ENCODE measurements at places on chromosomes 7 and 10. TPM values are rescaled to one million over a fixed set of nuclear protein-coding genes. Genes with fewer than 3 reads are reported as not detected.

- no peak for DNase-seq
These were observed 1.3 kb downstream of the MBLAC1 start for GRCh38 chr7:100127866-100128636.

DNA sequence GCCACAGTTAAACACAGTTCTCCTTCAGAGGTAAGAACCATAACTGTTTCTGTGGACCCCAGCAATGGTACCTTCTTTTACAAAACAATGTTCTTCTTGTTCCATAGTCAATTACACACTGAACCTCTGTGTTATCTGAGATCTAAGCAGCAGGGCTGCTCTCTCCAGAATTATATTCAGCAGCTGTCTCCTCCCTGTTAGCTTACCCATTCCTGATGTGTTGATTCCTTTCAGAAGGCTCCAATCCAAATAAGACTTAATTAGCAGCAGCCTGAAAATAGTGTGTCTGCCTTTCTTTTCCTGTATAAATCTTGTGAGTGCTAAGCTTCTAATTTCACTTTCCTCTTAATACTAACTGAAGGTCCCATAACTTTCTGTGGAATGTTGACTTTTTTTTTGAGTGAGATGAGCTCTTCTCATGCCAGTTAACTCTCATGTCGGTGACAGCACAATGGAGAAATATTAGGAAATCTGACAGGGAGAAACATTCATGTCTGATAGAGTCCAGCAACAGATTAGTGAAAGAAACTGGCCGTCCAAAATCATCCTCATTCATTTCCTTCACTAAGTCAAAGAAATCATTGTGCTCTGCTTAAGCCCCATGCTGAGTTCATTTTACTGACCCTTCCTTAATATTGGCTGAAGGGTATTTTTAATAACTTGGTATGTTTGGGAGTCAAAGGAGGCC, 226.5 kb downstream of the PRKG1 start:
- DNase-seq = no peak

DNA sequence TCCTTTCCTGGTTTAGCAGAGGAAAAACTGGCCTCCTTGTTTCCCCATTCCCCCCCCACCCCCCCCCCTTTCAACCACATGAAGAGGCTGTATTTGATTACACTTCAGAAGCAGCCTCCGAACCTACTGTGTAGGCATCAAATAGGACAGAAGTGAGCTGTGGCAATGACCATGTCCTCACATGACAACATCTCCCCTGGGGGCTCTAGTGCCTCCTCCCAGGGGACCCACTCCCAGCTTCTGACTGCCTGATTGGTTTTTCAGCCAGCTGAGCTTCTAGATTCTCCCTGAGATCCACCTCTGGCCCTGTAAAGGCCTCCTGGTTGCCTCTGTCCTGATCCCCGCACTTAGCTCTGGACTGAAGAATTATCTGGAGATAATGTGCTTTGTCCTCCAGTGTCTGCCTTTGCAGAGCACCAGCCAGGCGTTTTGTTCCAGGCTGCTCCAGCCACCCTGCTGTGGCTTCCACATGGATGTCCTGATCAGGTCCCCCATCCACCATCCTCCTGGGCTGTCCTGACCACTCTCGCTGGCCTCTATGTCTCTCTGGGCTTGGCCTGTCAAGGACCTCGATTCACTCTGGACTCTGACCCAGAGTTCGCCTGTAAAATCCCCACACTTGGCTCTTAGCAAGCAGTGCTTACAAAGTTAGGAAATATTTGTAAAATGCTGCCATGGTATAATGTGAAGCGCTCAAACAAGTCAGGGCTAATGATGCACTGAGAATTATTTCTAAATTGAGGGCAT, 42.4 kb upstream of the TOMM7 start:
- DNase-seq = peak; percentile 21

GRCh38 chr10:124184208-124184830, 90.9 kb upstream of the CHST15 start:
- DNase-seq = no peak

DNA sequence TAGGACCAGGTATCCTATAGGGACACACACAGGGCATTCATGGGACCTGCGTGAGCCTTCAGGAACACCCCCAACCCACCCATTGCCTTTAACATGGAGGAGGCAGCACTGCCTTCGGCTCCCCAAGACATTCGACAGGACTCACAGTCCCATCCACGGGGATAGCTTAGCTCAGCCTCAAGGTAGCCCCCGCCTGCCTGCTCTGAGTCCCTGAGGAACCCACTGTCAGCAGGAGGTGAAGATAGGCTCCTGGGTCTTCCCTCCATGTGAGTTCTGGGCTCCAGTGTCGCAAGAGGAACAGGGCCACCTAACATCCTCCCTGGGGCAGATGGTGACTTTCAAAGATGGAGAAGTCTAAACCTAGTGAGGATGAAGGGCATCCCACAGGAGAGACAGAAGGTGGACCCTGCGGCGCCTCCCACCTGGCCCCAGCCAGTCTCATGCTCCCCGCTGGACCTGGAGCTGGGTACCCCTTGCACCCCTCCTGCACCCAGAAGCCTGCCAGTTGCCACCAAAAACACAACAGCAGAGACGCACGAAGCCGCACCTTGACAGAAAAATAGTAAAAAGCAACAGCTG, 4.9 kb upstream of the ADIRF start:
- no peak for DNase-seq

DNA sequence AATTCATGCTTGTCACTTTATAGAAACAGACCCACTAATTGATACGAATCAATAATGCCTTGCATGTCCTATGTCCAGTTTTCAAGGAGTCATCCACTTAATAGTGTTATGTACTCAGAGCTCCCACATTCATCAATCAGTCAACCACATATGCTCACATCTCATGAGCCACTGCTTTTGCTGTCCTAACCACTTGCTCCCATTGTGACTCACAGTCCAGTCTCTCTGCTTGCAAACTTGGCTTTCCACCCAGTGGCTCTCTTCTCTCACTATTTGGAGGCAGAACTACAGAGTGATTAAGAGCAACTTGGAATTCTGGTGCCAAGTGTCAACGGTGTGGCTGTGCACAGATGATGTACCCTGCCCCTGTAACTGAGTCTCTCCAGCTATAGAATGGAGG, 166.0 kb downstream of the SNX13 start:
- no peak for DNase-seq

GRCh38 chr7:38659931-38660330, 28.8 kb upstream of the AMPH start:
- no peak for DNase-seq

DNA sequence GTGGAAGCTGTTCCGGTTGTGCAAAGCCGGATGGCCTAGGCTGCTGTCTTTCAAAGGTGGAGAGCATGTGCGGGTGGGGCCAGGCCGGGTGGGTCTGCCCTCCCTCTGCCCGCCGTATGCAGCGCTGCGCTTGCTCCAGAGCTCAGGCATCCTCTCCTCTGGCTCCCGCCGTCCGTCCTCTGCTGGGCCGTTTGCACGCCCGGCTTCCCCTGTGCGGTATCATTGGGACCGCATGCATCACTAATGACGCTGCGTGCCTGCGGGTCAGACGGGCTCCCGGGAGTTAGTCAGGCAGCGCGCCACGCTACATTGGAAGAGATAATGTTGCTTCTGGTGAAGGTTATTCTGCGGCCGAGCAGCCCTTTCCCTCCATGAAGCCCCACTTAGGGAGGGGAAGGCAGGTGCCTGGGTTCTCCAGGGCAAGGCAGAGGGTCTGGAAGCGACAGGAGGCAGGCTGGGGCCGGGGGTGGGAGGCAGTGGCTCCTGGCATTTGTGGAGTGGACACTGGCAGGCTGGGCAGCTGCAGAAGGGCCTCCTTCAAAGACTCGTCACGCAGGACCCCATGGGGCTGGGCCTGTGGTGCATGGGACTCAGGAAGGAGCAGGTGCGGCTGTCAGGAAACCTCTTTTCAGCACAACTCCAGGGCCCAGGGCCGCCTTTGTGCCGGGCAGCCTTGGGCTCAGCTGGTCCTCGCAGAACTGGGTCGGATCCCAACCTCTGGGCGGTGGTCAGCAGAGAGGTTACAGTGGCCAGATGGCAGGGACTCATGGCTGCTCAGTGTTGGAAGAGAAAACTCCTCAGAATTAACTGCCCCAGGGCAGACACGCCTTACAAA, 318.5 kb downstream of the WDR37 start:
- DNase-seq = no peak

DNA sequence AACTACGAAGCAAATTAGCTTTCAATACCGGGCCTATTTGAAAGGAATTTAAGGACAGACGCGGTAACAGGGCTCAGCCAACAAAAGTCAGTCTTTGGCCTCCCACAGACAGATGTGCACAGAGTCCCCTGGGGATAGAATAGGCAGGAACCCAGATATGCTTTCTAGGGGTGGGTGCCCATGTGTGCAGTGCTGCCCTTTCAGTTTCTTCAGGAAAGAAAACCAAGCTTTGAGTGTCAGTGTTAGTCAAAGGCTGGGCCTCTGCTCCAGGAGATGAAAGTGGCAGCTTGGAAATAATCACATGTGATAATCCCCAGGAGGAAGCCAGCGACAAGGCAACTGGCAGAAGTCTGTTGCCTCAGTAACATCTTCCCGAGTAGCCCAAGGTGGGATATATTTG, 43.8 kb upstream of the CSTF2T start:
- no peak for DNase-seq

GRCh38 chr10:59655309-59655708, 54.3 kb downstream of the SLC16A9 start:
- no peak for DNase-seq

- DNase-seq = no peak
These were observed 187.2 kb upstream of the SH2B2 start for GRCh38 chr7:102099474-102099873.

- DNase-seq = no peak
These were observed 121.2 kb downstream of the UBE2H start for GRCh38 chr7:129831424-129832058.

GRCh38 chr10:36675458-36675880, 449.9 kb upstream of the ANKRD30A start:
- DNase-seq = no peak

DNA sequence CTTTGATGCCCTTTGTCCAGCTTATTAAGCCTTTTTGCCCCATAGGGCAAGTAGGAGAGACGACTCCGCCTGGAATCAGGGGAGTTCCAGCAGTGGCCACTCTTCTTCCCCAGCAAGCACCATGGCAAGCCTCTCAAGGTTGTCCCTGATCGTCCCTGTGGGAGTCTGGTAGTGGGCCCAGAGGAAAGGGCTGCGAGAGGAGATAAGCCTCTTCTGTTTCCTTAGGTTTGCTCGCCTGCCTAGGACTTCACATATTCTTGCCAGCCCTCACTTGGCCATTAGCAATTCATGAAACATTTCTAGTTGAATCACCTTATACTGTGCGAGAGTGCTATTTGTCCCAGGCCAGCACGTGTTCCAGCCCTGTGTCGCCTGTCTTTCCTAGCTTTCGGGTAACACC, 47.8 kb upstream of the CPN1 start:
- DNase-seq = peak; percentile 55

DNA sequence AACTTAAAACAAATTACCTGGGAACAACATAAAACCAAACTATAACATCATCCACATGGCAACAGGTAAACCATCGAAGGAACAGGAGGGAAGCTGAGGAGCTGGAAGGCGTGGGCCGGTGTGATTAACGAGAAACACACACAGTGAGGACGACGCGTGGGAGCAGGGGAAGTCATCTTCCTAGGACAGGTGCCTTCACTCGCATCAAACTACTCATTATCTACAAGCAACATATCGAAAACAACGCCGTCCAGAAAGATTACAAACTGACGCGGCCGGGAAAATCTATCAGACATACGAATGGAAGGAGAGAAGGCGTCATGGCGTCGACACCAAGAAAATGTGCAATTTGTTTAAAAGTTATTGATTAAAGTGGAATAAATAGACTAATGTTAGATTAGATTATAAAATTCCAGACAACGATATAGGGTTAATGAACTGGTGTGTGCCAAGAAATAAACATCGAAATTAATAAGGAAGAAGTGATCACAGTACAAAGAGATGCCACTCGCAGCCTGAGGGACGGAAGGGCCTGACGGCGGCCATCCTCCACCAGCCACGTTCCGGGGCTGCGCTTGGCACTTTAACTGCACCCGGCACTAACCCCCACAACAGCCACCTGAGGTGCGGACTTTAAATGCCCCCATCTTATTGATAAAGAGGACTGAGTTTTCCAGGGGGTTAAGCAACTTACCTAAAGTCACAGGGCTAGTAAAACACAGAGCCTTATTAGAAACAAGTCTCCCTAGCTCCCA, 581.7 kb downstream of the DNAJB6 start:
- no peak for DNase-seq

GRCh38 chr7:28318101-28318762, 94.1 kb upstream of the CREB5 start:
- no peak for DNase-seq

- DNase-seq = no peak
These were observed 114.8 kb upstream of the DIP2C start for GRCh38 chr10:804191-804781.

DNA sequence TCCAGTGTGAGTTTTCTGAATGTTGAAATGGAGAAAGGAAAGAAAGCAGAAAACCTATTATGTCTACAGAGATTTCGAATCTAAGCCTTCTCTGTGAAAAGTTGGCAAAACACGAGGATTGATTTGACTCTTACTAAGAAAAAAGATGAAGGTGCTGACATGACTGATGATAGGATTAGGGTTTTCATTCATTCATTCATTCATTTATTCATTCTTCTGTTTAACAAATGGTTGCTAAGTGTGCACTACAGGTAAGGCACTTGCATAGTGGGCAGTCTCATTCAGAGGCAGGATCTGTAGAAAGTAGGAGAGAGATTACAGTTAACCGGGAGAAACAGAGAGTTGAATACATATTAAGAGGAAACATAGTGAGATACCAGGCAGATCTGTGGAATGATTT, 137.1 kb downstream of the ZNF365 start:
- no peak for DNase-seq

DNA sequence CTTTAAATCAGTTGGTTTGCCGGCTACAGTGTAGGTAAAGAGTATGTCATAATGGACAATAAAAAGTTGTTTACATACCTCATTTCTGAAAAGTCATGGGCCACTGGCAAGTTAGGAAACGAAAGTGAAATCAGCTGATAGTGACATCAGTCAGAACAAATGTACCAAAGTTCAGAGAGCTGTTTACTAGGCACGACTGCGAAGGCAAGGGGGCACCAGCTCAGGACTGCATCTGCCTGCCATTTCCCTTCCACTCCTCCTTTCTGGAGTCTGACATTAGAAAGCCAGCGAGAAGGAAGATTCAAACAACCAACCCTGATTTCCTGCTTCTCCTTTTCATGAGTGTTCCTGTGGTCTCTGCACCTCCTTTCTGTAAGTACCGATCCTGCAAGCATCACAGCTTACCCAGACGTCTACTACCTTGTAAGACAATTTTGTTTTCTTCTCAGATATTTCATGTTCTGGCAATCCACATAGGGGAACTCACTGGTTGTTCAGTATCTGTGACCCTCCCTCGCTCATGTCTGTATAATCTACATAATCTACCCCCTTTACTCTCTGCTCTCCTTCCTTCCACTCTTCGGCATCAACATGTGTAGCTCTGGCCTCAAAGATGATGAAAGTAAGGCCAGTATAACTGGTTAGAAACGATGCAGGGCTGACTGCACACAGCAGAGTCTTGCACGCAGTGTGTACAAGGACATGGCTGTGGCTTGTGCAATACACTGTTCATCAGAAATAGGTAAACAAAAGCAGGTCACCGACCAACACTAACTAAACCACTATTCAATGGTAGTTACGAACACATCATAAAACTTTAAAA, at the start of gene TMEM140:
Gene TMEM140, plus strand, starts transcription at position 174 of the 823 bp plus-strand sequence. CDS start 16,370 bp downstream, outside the sequence.
- DNase-seq = peak; percentile 57

Gene UFSP1
- 1.6 TPM for total RNA-seq

Gene ABCA13
- total RNA-seq = 0.02 TPM

Gene TMEM168
- total RNA-seq = 17.0 TPM

Gene PON1
- total RNA-seq = not detected

Gene PITX3
- total RNA-seq = 2.8 TPM

Gene GPC2
- not detected for total RNA-seq

Gene COL28A1
- total RNA-seq = 8.1 TPM

Gene CHAT
- not detected for total RNA-seq

Gene CALML5
- not detected for total RNA-seq

Gene CDK6
- 20.4 TPM for total RNA-seq

All from heart right ventricle (tissue), 16 donors.